ENCODE measurements at places on chromosomes 5 and 9. TPM values are rescaled to one million over a fixed set of nuclear protein-coding genes. Genes with fewer than 3 reads are reported as not detected.

DNA sequence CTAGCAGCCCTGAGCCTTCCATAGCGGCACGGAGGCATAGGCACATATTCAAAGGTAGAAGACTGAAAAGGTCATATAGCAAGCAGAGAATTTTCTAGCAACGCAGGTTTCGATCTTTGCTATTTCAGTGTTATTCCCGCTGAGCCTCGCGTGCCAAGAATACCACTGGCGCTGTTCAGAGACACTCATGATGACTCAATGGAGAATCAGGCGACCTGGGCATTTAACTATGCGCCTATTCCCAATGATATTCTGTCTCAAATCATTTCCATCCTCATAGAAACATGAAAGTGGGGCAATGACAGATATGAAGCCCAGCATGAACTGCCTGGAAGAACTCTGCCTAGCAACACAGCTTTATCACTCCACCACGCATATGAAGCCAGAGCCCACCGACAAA lies 59.9 kb downstream of the EFNA5 start:
- H3K4me1 ChIP-seq: peaks cover 52% of the 10 kb centered on the region
- no peaks in the 10 kb centered on the region for H3K36me3 ChIP-seq
- DNase-seq: no peak
- H3K27me3 ChIP-seq: no peaks in the 10 kb centered on the region
- no peak overlapping the region for H3K4me3 ChIP-seq
- no peak overlapping the region for H3K27ac ChIP-seq

DNA sequence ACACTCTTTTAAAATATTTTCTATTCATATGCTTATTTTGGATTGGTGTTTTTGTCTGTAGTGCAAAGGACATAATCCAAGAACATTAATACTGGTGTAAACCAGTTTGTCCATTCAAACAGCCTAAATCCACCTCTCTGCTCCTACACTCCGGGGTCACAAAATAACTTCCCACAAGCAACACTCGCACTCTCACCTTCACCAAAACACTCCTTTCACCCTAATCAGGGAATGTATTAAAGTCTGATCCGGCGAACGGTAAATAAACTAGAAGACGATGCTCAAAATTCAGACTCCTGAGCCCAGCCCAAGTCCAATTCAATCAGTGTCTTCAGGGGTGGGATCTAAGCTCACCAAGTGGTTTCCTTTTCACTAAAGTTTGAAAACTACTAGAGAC lies 649 bp downstream of the AP3B1 start:
- H3K27ac ChIP-seq: peak overlapping the region; percentile 99
- DNase-seq: no peak
- H3K4me1 ChIP-seq: peaks cover 13% of the 10 kb centered on the region
- peaks cover 1% of the 10 kb centered on the region for H3K36me3 ChIP-seq
- peaks cover 4% of the 10 kb centered on the region for H3K27me3 ChIP-seq

GRCh38 chr9:132026932-132027585 lies 52.6 kb downstream of the MED27 start:
- no peak overlapping the region for H3K27ac ChIP-seq
- H3K4me3 ChIP-seq: no peak overlapping the region
- peaks cover 17% of the 10 kb centered on the region for H3K4me1 ChIP-seq
- DNase-seq: no peak

DNA sequence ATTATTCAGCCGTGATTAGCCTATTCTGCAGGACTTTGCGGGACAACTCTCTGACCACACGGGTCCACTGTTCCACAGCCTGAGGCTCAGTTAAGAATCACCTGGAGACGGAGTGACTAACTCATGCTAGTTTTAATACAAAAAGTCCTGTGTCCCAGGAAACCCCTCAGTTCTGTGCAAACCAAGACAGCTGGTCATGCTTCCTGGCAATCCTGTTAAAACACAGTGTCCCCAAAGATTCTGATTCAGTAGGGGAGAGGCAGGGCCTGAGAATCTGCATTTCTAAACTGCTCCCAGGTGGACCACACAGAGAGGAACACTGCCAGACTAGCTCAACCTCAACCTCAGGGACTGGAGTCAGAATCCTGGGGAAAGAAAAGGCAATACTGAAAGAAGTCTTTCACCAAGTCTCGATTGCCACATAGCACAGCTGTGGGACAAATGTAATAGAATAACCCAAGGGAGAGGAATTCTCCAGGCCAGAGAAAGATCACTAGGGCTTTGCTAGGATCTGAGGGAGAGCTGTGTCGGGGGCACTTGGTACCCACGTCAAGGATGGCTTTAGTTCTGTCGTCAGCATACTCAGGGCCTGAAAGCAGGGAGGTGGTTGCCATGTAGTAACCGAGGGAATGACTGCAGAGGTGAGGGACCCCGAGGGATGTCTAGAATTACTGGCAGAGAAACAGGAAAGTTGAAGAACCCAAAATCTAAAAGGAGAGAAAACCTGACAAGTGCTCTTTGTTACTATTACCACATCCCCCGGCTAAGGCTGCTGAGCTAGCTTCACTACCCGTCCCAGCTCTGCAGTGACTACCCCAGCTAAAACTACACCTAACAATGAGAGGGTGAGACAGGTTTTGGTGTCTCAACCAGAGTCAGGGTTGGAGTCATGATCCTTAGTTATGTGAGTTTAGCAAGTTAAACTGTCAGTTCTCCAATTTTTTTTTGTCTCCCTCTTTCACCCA lies 8.6 kb downstream of the SUSD1 start:
- peaks cover 30% of the 10 kb centered on the region for H3K4me1 ChIP-seq
- no peaks in the 10 kb centered on the region for H3K27me3 ChIP-seq
- DNase-seq: no peak
- peaks cover 2% of the 10 kb centered on the region for H3K36me3 ChIP-seq
- no peak overlapping the region for H3K27ac ChIP-seq
- H3K4me3 ChIP-seq: no peak overlapping the region

Gene IL4
- not detected for total RNA-seq

GRCh38 chr9:15295761-15296405 lies 11.1 kb downstream of the TTC39B start:
- no peak for DNase-seq
- no peak overlapping the region for H3K27ac ChIP-seq
- H3K4me1 ChIP-seq: peaks cover 8% of the 10 kb centered on the region
- no peak overlapping the region for H3K4me3 ChIP-seq
- H3K36me3 ChIP-seq: peaks cover 17% of the 10 kb centered on the region

- H3K27me3 ChIP-seq: peaks cover 35% of the 10 kb centered on the region
- no peak overlapping the region for H3K27ac ChIP-seq
- no peak overlapping the region for H3K4me3 ChIP-seq
Measured at GRCh38 chr9:89734600-89735041, 129.8 kb downstream of the GADD45G start.

GRCh38 chr9:31140316-31140715 lies 1244.1 kb upstream of the ACO1 start:
- no peak overlapping the region for H3K4me3 ChIP-seq
- H3K4me1 ChIP-seq: no peaks in the 10 kb centered on the region
- H3K36me3 ChIP-seq: no peaks in the 10 kb centered on the region

Gene PCDHGA5
- total RNA-seq: 0.71 TPM

GRCh38 chr9:31030741-31031202 lies 1353.7 kb upstream of the ACO1 start:
- peaks cover 14% of the 10 kb centered on the region for H3K4me1 ChIP-seq
- no peak for DNase-seq
- no peaks in the 10 kb centered on the region for H3K27me3 ChIP-seq

DNA sequence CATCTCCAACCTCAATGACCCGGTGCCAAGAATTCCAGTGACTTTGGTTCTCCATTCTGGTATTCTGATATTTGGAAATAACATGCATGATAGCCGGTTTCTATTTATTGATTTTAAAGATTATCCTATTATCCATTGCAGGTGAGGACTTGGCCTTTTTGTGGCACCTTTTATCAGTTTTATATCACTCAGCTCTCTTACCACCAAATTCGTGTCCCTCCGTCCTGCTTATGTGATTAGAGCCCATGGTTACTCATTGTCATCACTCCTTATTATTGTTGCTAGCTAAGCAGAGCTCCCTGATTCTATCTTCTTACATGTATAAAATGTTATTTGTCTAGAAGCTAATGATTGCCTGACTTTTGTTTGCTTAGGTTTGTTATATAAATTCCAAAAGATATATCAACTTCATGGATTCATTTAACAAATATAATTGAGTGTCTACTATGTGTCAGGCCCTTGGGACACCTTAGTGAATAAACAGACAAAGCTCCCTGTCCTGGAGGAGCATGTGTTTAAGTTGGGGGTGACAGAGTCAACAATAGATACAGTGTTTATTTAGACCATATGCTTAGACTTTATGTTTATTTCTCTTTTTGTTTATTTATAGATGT lies 138.2 kb downstream of the ADAMTS16 start:
- H3K36me3 ChIP-seq: peaks cover 9% of the 10 kb centered on the region
- DNase-seq: no peak
- H3K27ac ChIP-seq: no peak overlapping the region

- no peak overlapping the region for H3K27ac ChIP-seq
- DNase-seq: no peak
Measured at GRCh38 chr9:94149696-94150095, 65.4 kb downstream of the PTPDC1 start.

- peak; percentile 47 for DNase-seq
- H3K4me1 ChIP-seq: peaks cover 8% of the 10 kb centered on the region
- peak overlapping the region; percentile 71 for H3K4me3 ChIP-seq
- H3K27ac ChIP-seq: no peak overlapping the region
- H3K36me3 ChIP-seq: no peaks in the 10 kb centered on the region
- H3K27me3 ChIP-seq: peaks cover 66% of the 10 kb centered on the region
Measured at GRCh38 chr5:114055318-114056184, 306.3 kb upstream of the KCNN2 start.

Gene OTULINL
- total RNA-seq: 36.3 TPM
